Fibroblast of lung (primary cell): ENCODE measurements at places on chromosomes 1 and 21. TPM values are rescaled to one million over a fixed set of nuclear protein-coding genes. Genes with fewer than 3 reads are reported as not detected.

Gene VAMP4
- 14.1 and 32.9 TPM in 2 replicates for total RNA-seq

Gene CYP4A11
- total RNA-seq = not detected in 2 replicates

Gene CD1E
- not detected in 2 replicates for total RNA-seq

Gene TFF1
- not detected in 2 replicates for total RNA-seq

Gene ASPM
- total RNA-seq = 1.8 and 9.7 TPM in 2 replicates

Gene VASH2
- 0.17 and 1.0 TPM in 2 replicates for total RNA-seq

Gene MXRA8
- 262 and 397 TPM in 2 replicates for total RNA-seq

Gene GALNT2
- 61.6 and 106 TPM in 2 replicates for total RNA-seq

Gene HMCN1
- total RNA-seq = 6.8 and 12.3 TPM in 2 replicates

Gene ZC3H12A
- 6.7 and 7.8 TPM in 2 replicates for total RNA-seq

Gene TRIM46
- total RNA-seq = 3.1 and 4.0 TPM in 2 replicates

Gene CHIT1
- not detected in 2 replicates for total RNA-seq

Gene ADORA3
- not detected in 2 replicates for total RNA-seq

Gene PTCH2
- 0.50 TPM in 1 of 2 replicates, not detected in the other for total RNA-seq

Gene OTUD3
- 5.0 and 5.1 TPM in 2 replicates for total RNA-seq

Gene UBL4B
- total RNA-seq = under 0.01 TPM in 1 of 2 replicates, not detected in the other

Gene KPNA6
- total RNA-seq = 27.0 and 40.1 TPM in 2 replicates

Gene RIMKLA
- total RNA-seq = under 0.01 TPM in 2 replicates

Gene KIF26B
- 6.1 and 6.9 TPM in 2 replicates for total RNA-seq

Gene IFFO2
- total RNA-seq = 5.6 and 5.8 TPM in 2 replicates

Gene MSH4
- total RNA-seq = 0.66 and 0.77 TPM in 2 replicates

Gene C1orf146
- total RNA-seq = not detected in 2 replicates

Gene PTGS2
- total RNA-seq = 1.3 and 3.3 TPM in 2 replicates

Gene SIK1
- total RNA-seq = 0.17 and 0.26 TPM in 2 replicates

Gene CHIA
- not detected in 2 replicates for total RNA-seq

Gene CACHD1
- 4.6 and 5.4 TPM in 2 replicates for total RNA-seq

Gene MPL
- total RNA-seq = not detected in 2 replicates

Gene C1orf115
- 2.1 and 3.3 TPM in 2 replicates for total RNA-seq

Gene IFI16
- total RNA-seq = 134 and 141 TPM in 2 replicates
